ENCODE measurements at places on chromosomes 12 and 14.

- no peak for DNase-seq
These were observed 771.3 kb upstream of the TBX3 start for GRCh38 chr12:115455268-115455681.

- no peak for DNase-seq
These were observed 103.7 kb downstream of the ERGIC2 start for GRCh38 chr12:29277231-29277630.

GRCh38 chr14:29817767-29818405 lies 109.8 kb downstream of the PRKD1 start:
- no peak for DNase-seq

- DNase-seq: no peak
These were observed 1724.1 kb upstream of the SEL1L start for GRCh38 chr14:83257466-83258439.

- no peak for DNase-seq
These were observed 84.8 kb downstream of the PLBD1 start for GRCh38 chr12:14482886-14483285.

- DNase-seq: no peak
These were observed 19.1 kb upstream of the DNM1L start for GRCh38 chr12:32659908-32660440.

- no peak for DNase-seq
These were observed 16.7 kb downstream of the PNP start for GRCh38 chr14:20485900-20486299.

- peak; percentile 80 for DNase-seq
These were observed 2.9 kb upstream of the SETD1B start for GRCh38 chr12:121800694-121801594.

GRCh38 chr14:102219316-102219715 lies 79.6 kb downstream of the WDR20 start:
- DNase-seq: no peak

GRCh38 chr14:100488057-100488456 lies 99.2 kb downstream of the BEGAIN start:
- no peak for DNase-seq

GRCh38 chr14:104248203-104249055 lies 110.0 kb downstream of the KIF26A start:
- peak; percentile 9 for DNase-seq

GRCh38 chr12:91663744-91664143 lies 481.1 kb upstream of the DCN start:
- DNase-seq: no peak

DNA sequence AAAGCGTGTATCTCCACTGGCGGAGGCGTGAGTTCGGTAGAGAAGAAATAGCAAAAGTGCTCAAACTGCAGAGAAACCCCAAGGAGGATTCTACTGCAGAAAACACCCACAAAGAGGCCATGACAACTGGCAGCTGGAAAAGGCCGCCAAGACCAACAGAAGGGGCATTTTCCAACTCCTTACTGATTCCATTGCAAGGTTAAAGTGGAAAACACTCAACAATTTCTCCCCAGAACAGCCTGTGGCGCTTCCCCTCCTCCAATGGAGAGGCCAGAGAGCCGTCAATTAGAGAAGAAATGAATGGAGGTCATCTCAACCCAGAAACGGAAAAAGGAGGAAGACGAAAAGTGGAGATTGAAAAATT lies 618 bp upstream of the ANKRD52 start:
- DNase-seq: no peak

GRCh38 chr14:23115039-23115731 lies 3.9 kb downstream of the CEBPE start:
- DNase-seq: no peak
